ENCODE measurements at places on chromosomes 2 and 18.

GRCh38 chr2:18940184-18940583 lies 350.8 kb upstream of the NT5C1B start:
- DNase-seq, result no peak

GRCh38 chr2:15768615-15769014 lies 171.7 kb upstream of the MYCN start:
- DNase-seq, result no peak

DNA sequence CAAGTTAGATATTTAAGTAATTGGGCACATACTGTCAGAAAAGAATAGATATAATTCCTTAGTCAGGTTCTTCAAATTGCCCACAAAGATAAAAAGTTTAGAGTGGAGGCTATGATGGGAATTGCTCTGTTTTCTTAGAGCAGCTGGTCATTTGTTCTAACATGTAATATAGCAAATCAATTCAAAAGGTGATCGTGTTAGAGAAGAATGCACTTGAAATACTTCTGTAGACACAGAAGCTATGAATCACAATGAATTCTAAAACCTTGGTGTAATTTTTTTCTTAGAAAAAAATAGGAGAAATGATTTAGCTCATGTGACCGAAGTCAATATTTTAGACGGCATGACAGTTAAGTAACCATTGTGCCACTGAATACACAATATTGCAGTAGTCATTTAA lies 918.1 kb upstream of the LRATD1 start:
- no peak for DNase-seq

DNA sequence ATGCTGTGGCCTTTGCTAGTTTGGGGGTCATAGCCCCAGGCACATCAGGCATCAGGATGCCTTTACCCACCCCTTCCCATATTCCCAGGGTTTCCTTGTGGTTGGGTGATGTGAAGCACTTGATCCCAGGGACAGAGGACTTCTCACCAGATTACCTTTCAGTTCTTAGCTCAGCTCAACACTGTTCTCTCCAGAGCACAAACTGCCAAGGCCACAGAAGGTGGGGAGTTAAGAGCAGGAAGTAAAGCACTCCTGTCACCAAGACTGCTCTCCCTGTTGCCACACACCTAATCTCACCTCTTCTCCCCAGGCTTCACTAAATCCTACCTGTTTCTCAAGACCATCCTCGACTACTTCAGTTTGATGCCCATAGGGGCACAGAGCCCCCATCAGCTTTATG lies 25.9 kb downstream of the FHOD3 start:
- DNase-seq, result no peak

GRCh38 chr2:8457699-8458502 lies 224.0 kb upstream of the ID2 start:
- DNase-seq, result no peak

- DNase-seq, result no peak
These were observed 88.6 kb downstream of the AAK1 start for GRCh38 chr2:69554981-69555380.

GRCh38 chr2:137829251-137829650 lies 135.0 kb upstream of the HNMT start:
- no peak for DNase-seq
